Muscle of arm (tissue), 14 donors: ENCODE measurements at places on chromosomes 4 and X. TPM values are rescaled to one million over a fixed set of nuclear protein-coding genes. Genes with fewer than 3 reads are reported as not detected.

The GRPR gene
- 0.68 TPM for polyA plus RNA-seq

The NLGN3 gene
- polyA plus RNA-seq: 4.5 TPM

The CXCL5 gene
- polyA plus RNA-seq: not detected

The HTN1 gene
- not detected for polyA plus RNA-seq

The BRS3 gene
- not detected for polyA plus RNA-seq

The GYPB gene
- 4.7 TPM for polyA plus RNA-seq

The XG gene
- polyA plus RNA-seq: not detected

The C1QTNF7 gene
- polyA plus RNA-seq: 5.7 TPM

The MAOA gene
- polyA plus RNA-seq: 0.44 TPM

The SLC34A2 gene
- 0.21 TPM for polyA plus RNA-seq

The PDZD4 gene
- 2.7 TPM for polyA plus RNA-seq

The TMPRSS11B gene
- polyA plus RNA-seq: not detected

GRCh38 chr4:93605163-93605562 is 223.4 kb upstream of the ATOH1 start:
- no peak for DNase-seq

DNA sequence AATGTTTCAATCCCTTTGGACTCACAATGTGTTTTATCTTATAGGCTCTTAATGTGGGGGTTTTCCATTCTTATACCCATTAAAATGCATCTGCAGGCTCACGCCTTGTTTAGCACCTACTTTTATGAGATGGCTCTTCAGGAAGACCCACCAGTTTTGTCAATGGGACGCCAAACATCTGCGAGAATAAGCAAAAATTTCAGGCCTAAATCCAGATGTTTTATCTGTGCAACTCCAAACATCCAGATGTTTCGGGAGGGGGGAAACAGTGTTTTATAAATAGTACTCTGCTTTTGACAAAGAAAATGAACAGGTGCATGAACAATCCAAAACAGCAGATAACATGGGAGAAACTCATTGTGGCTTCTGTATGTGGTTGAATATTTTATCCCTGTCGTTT is 342.8 kb downstream of the DHX15 start:
- DNase-seq: peak; percentile 34

DNA sequence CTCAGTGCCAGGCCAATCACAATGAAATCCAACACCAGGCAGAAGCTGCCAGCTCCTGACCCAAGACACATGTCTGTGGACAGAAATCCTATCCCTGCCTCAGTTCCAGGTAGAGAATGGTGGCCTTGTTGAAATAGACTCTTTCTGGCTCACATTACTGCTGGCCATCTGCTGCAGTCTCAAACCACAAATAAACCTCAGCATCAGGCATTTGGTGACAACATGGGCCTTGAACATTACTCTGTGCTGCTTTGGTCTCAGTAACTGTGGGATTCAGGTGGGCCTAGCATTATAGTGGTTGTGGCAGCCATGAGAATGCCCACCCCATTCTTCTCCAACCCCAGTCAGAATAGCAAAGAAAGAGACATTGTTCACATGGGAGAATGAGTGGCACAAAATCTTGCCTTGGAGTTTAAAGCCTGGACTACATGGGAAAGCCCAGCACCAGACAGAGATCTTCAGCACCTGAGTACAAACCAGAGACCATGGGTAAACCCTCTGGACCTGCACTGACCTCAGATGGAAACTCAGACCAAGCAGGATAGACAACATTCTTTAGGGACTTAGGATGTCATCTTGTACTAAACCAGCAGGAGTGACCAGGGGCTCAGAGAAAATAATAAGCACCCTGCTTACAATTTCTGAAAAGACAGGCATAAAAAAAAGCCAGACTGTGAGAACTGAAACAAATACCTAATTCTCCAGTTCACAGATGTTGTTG is 50.4 kb upstream of the TRAM1L1 start:
- DNase-seq: no peak

- DNase-seq: no peak
These were observed at the start of gene FGFR3 for GRCh38 chr4:1792832-1793495. Gene FGFR3 (plus strand): TSS chr4:1793293. CDS start chr4:1793935, 642 bp downstream.

DNA sequence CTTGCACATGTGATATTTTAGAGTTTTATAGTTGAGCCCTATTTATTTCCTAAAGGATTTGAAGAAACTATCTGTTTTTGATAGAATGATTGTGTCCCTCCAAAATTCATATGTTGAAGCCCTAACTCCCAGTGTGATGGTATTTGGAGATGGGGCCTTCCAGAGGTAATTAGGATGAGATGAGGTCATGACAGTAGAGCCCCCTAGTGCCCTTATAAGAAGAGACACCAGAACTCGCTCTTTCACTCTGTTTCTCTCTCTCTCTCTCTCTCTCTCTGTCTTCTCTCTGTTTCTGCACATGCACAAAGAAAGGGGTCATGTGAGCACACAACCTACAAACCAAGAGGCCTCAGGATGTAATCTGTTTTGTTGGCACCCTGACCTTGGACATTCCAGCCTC is 921.9 kb upstream of the DIAPH2 start:
- DNase-seq: no peak

GRCh38 chrX:1442016-1442665 is 10.6 kb downstream of the ASMTL start:
- no peak for DNase-seq

DNA sequence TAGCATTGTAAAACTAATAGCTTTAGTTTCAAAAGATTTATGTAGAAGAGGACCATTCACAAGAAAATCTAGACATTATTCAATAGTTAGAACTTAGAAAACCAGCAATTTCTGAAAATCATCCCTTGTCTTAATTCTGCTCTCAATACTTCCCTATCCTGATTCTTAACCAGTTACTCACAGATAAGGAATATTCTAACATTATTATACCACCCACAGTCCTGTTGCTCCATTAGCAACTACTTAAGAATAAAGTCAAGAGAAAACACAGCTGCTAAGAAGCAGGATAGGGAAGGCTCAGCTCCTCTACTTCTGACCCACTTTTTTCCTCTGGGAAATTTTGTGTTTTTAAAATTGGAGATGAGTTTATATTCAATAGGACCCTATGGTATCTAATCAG is 47.7 kb downstream of the PHKA1 start:
- no peak for DNase-seq

- no peak for DNase-seq
These were observed 470.5 kb downstream of the PCDH7 start for GRCh38 chr4:31190671-31191070.

DNA sequence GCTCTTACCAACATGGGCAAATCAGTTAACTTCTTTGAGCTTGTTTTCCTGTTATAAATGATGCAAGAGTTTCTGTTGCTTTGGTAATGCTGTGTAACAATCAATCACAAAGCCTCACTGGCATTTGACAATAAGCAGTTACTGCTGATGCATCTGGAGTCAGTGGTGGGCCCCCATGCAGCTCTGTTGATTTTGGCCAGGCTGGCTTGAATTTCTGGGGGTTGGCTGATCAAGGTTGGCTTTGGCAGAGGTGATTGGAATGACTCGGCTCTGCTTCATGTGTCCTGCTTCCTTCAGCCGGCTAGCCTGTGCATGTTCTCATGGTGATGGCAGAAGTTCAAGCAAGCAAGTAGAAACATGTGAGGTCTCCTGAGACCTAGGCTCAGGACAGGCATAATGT is 90.4 kb downstream of the PHEX start:
- no peak for DNase-seq

DNA sequence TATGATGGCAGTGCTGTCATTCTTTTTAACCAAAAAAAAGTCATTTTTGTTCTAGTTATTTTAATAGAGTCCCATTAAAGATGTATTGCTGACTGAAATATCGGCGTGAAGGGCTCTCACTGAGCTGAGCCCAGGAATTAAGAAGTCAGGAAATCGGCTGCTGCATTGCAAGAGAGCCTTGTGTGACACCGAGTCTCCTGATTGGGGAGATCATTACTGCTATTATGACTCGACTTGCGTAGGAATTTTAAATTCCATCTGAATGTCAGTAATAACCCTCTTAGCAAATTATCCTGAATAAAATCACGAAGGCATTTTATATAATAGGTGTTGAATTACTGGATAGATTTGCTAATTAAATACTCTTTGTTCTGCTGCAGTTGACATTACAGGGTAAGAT is 111.5 kb downstream of the POLA1 start:
- DNase-seq: no peak

DNA sequence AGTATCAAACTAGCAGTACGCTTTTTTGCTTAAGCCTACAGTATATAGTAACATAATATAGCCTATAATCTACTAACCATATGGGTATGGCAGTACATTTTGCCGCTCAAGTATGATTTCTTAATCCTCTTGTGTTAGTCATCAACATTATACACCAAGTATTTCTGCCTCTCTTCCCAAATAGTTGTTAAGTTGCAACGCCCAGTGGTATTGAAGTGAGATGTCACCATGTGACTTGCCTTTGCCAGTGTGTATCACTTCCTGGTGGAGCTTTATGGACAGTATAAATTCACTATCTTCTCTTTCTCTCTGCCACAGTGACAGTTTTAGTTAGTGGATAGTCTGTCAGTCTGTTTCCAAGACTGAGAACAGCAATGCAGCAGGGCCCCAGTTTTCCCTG is 535.5 kb downstream of the PDHA2 start:
- DNase-seq: no peak

GRCh38 chr4:109915385-109916026 is 2.8 kb downstream of the EGF start:
- DNase-seq: no peak

DNA sequence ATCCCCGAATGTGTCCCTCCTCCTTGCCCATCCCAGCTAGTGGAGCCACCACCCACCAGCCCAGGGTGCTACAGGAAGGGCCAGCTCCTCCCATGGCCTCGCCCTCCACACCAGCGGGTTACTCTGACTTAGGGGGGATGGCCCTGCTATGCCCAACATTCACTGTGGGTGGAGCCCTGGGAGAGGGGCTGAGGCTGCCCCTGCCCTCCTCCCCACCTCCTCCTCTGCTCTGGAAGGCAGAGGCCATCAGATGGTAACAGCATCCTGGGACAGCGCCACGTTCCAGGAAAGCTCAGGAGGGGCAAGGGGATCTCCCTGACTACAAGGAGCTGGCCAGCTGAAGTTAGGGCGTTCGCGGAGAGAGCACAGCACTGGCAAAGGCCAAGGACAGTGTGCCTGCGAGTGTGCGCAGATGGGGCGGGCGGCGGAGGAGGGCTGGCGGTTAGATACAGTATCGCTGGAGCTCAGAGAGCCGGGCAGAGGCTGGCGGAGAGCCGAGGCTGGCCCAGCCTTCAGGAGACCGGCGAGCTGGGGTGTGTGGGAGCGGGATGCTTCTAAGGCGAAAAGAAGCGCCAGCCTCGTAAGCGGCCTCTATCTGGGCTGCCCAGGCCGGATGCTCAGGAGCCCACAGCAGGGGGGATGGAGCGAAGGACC is 1.5 kb downstream of the JAKMIP1 start:
- DNase-seq: no peak

DNA sequence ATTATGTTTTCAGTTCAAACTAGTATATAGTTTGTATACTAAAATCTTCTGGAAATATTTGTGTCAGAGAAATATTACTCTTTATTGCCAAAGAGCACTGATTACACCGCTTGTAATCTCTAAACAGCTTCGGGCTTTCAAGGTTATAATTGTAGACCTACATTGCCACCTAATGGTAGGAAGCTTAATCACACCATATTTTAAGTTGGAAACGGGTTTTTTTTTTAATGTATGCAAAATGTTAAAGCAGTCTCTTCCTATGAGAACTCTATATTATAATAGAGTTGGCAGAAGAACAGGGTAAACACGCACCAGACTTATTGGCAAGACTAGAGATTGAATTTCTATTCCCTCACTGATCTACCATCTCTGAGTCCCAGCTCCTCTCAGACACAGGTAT is 19.5 kb upstream of the NFXL1 start:
- DNase-seq: peak; percentile 24

- no peak for DNase-seq
These were observed 296.0 kb upstream of the HS3ST1 start for GRCh38 chr4:11724731-11725130.

DNA sequence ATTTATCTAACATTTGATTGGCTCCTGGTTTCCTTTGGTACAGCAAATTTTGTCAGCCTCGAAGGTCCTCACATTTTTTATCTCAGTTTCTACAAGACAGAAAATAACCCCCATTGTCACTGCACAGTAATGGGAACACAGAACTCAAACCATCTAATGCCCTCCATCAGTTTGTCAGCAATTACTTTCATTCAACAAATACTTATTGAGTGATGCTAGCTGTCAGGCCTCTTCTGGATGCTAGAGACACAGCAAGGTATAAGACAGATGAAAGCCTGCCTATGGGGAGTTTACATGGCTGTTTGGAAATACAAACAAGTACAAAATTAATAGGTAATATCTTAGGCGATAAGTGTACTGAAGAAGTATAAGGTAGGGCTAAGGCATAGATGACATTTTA is 5.0 kb upstream of the HTN3 start:
- DNase-seq: no peak

GRCh38 chr4:154005171-154005520 is 216.3 kb upstream of the SFRP2 start:
- DNase-seq: no peak

- DNase-seq: no peak
These were observed 192.7 kb upstream of the LEF1 start for GRCh38 chr4:108361446-108361820.

GRCh38 chrX:109487640-109488039 is 5.8 kb upstream of the GUCY2F start:
- no peak for DNase-seq

- DNase-seq: no peak
These were observed 502.5 kb downstream of the TECRL start for GRCh38 chr4:63906660-63907183.

DNA sequence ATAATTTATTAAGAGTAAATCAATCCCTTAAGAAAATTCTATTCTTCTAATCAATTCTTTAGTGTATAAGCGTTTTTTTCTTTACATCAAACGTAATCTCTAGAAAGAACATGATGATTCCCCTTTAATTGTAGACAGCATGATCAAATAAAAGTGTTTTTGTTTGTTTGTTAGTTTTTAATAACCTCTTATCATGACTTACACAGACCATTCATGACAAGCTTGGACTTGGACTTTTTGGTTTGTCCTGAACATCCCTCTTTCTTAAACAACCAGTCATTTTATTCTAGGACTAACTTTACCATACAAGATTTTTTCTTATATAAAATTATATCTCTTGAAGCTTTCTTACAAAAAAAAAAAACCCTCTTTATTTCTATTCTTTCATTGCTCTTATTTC is 344.6 kb upstream of the SPOCK3 start:
- no peak for DNase-seq
